Fibroblast of mammary gland (primary cell): ENCODE measurements at places on chromosomes 1 and 21.

DNA sequence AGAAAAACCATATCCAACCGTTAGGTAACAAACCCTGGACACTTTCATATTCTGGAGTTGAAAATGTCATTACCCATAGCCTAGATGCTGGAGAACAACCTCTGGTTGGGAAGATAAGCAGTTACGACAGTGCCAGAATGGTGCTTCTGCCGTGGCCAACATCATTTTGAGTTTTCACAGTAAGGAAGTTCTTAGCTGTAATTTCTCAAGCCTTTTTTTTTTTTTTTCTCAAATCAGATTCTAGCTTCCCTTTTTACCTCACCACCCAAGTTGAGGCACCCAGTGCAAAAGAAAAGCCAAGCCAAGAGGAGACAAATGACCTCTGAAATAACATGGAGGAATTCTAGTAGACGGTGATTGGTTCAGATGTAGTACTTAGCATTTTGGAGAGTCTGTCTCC is 21.8 kb downstream of the PPT1 start:
- DNase-seq: no peak

GRCh38 chr1:85447006-85447943 is 17.7 kb downstream of the DDAH1 start:
- DNase-seq: peak; percentile 79

GRCh38 chr1:110155878-110156522 is 5.7 kb downstream of the SLC6A17 start:
- peak; percentile 50 for DNase-seq

- DNase-seq: no peak
Measured at GRCh38 chr21:14762734-14763694, 216.9 kb upstream of the SAMSN1 start.

DNA sequence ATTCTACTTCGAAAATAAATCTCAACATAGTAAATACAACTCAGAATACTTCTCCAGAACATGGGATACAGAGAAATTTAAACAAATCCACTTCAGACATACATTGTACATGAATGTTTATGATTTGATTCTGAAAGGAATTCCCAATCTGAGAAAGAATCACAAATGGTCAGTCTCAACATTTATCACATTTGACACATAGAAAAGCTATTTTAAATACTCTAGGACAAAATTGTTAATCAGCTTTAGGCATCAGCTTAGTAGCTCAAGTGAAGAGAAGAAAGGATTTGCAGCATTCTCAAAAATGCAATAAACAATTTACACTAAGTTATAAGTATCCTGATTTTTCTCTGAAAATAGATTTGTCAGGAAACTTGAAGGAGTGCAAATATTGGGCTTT is 184.8 kb downstream of the PTPRC start:
- DNase-seq: no peak

DNA sequence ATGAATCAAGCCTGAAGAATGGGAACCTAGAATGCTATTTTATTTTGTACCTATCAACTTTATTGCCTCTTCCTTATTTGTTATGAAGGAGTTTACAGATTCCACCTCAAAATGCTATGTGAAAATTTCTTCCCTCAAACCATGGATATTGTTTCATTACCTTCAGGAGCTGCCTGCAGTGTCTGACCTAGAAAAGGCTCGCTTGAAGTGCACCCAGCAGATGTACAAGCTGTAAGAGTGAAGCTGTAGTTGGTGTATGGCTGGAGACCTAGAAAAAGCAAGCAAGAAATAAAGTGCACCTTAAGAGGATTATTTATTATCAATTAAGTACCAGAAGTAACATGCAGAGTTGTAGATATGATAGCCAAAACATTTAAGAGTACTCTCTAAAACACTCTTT is 199.4 kb downstream of the KCTD3 start:
- no peak for DNase-seq

DNA sequence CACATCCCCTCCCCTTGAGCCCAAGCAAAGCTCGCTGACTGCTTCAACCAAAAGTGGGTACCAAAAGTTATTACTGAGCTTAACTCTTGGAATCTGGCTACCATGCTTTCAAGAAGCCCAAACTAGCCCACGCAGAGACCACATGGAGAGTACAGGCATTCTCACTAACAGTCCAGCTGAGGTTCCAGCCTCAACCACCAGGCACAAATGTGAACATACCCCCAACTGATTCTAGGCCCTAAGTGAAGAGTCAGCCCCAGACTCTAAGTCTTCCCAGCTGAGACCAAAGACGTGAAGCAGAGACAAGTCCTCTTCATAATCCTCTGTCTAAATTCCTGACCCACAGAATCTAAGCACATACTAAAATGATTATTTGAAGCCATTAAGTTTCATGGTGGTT is 36.8 kb downstream of the EVI5 start:
- no peak for DNase-seq

- DNase-seq: peak; percentile 87
Measured at GRCh38 chr1:150548632-150549495, at the start of gene ADAMTSL4. TSS of gene ADAMTSL4 (plus strand) at chr1:150549408. CDS start at chr1:150552289, 2,881 bp downstream.

DNA sequence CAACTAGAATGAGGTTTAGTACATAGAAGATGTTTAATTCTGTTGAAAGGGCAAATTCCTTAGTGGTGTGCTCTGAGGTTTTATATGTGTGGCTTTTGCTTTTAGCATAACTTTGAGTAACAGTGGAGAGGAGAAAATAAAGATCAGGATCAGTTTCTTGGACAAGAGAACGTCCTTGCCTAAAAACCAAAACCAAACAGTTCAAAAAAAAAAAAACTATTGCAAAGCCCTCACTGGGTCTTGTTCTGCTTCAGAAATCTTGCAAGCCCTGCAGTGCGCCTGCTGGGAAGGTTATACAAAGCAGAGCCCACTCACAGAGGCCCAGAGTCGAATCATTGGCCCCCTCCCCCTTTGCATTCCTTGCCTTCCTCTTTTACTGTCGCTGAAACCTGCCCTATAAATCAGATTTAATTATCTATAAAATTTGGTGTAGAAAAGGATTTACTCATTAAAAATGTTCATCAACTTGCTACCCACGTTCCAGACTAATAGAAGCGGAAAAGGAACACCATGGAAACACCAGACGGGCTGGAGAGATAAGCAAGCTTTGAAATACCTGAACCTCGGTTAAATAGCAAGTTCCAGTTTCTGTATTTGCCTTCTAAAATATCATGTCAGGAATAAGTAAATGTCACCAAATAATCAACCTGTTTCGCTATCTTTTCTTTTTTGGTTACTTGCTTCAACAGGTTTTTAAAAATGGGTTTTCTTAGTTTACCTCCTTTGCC is 201.6 kb upstream of the PTBP2 start:
- DNase-seq: peak; percentile 33

GRCh38 chr21:45319461-45320211 is 31.9 kb upstream of the POFUT2 start:
- no peak for DNase-seq

DNA sequence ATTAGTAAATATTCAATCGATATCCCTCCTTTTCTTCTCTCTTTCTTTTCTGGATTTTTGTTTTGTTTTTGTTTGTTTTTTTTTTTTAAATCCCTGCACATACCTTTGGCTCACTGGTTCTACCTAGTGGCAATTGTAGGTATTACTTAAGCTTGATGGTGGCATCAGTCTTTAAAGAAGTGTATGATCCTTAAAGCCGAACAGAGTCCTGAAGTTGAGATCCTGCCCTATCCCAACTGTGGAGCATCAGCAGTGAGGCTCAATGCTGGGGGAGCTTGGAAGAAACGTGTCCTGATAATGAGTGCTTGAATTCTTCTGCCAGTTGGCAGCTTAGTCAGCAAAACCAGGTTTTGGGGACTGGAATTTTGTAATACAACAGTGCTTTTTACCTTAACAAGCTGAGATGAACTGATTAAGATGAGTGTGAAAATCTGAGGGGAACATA is 60.8 kb downstream of the FASLG start:
- peak; percentile 68 for DNase-seq

- DNase-seq: no peak
Measured at GRCh38 chr1:57026624-57027354, 61.0 kb upstream of the C8B start.

DNA sequence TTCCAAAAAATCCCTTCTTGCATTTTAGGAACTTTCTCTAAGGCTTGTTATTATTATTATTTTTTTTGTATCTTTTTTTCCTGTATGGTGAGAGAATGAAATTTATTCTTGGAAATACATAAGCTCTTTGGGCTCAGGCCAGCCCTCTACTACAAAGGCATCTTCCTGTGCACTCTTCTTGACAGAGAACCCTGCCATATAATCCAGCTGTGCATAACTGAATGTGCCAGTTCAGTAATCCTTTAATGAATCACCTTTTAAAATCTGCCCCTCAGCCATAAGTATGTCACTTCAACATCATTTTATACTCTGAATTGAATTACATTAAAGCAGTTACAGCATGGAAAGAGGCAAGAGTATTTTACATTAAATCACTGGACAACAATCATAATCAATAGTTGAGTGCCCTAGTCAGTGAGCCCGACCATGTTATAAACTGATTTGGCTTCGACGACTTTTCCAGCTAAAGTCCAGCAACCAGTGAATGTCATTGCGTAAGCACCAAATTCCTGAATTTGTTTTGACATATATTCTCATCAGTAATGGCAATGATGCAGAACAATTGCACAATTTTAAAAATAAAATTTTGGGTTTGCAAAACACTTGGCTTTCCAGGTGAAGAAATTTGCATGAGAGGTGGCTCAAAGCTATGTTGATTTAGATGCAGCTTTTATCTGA is 59.2 kb upstream of the KCNK2 start:
- DNase-seq: peak; percentile 82

DNA sequence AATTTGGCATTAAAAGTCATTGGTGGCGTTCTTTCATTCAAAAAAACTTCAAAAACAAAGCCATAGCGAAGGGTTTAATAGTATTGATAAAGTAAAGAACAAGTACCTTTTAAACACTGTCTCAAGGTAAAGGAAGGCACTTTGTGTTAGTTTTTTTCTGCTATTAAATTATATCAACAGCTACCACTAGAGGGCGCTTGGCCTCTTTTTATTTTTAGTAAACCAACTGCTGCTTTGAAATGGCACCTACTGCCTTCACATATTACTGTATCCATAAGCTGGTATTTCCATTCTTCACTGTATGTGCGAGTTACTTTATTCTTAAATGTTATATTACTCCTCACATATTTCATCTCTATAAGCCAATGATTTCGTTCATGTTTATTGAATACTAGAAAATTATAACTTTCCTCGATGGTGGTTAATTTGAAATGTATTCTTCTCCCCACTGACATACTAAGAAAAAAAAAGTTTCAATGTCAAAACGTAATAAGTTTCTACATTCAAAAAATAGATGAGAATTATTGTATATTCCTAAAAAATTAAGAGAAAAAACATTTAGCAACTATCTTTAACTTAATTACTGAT is 125.7 kb upstream of the CXADR start:
- DNase-seq: peak; percentile 67

DNA sequence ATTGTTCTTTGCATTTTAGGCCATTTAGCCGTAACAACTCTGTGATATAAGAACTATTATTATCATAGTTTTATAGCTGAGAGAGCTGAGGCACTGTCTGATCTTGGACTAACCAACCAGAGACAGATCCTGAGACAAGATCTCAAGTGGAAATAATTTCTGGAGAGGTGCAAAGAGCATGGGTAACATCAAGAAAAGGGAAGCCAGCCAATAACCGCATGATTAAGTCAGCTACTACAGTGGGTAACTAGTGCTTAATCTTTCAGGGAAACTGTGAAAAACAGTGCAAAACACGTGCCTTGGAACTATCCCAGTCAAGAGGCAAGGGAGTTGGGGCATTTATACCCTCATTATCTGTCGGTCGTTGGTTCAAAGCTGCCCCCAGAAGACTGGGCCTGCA is 105.8 kb downstream of the OMA1 start:
- DNase-seq: no peak
